ENCODE measurements at places on chromosomes 4 and X. TPM values are rescaled to one million over a fixed set of nuclear protein-coding genes. Genes with fewer than 3 reads are reported as not detected.
A peak's percentile ranks its signal among the peaks of the same experiment; 100 is the strongest.

GRCh38 chrX:1661048-1661921, 46.4 kb downstream of the ASMT start:
- no peak for DNase-seq

GRCh38 chr4:73021634-73022033, 47.9 kb downstream of the COX18 start:
- DNase-seq = peak; percentile 68

GRCh38 chr4:54495091-54495490, 162.7 kb upstream of the KIT start:
- peak; percentile 61 for DNase-seq

- DNase-seq = no peak
Measured at GRCh38 chrX:46179748-46180147, 365.5 kb downstream of the ZNF674 start.

The NLRP2B gene
- total RNA-seq = not detected

The ADGRL3 gene
- not detected for total RNA-seq

The SOX3 gene
- not detected for total RNA-seq

DNA sequence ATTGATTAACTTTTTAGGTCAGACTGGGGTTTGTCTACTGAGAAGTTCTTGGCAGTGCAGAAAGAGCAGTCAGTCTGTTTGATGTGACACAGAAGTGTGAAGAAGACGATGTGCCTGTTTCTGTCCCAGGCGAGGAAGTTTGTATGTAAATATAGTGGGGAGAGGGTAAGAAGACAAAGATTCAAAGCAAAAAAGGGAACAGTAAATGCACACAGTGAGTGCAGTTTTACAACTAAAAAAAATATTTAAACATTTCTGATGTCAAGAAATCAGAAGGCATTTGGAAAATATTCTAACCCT, 264.9 kb downstream of the RAPGEF2 start:
- DNase-seq = no peak

GRCh38 chr4:2545321-2546013, 9.0 kb downstream of the FAM193A start:
- DNase-seq = peak; percentile 20

- no peak for DNase-seq
Measured at GRCh38 chr4:154529728-154530519, 20.3 kb downstream of the PLRG1 start.

The ESX1 gene
- total RNA-seq = not detected

The H2BW2 gene
- total RNA-seq = not detected

DNA sequence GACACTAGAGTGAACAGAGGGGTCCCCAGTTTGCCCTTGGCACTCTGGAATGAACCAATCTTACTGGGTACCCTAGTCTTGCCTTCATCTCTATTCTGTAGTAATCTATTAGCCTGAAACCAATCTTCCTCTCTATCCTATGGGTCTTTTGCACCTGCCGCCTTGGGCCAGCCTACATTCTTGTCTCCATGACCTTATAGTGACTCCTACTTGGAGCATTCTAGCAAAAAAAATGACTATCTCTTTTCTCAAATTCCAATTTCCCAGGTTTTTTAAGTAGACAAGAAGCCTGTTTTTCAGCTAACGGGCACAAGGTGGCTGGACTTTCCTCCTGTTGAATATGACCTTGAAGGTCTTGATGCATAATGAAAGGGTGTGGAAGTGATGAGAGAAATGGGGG, 568.7 kb downstream of the TRAM1L1 start:
- no peak for DNase-seq

DNA sequence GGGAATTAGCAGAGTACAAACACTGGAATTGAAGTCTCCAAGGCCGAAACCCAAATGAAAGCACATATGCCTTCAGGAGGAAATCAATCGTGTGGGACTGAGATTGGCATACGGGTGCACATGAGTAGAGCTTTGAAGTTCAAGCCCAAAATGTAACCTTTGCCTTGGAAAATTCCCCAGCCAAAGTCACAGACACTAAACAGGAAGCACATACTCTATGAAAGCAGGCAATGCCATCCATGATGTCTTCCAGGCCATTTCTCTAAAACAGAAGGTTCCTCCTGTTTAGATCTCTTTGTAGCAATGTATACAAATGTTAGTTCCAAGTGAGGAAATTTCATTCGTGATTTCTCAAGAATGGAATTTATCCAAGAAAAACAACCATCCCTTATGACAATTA, 162.5 kb downstream of the COL4A6 start:
- DNase-seq = no peak

GRCh38 chr4:147351083-147351787, 129.7 kb upstream of the EDNRA start:
- peak; percentile 18 for DNase-seq

The PDCL2 gene
- total RNA-seq = not detected

- DNase-seq = no peak
Measured at GRCh38 chrX:43627147-43627546, 29.0 kb upstream of the MAOA start.

DNA sequence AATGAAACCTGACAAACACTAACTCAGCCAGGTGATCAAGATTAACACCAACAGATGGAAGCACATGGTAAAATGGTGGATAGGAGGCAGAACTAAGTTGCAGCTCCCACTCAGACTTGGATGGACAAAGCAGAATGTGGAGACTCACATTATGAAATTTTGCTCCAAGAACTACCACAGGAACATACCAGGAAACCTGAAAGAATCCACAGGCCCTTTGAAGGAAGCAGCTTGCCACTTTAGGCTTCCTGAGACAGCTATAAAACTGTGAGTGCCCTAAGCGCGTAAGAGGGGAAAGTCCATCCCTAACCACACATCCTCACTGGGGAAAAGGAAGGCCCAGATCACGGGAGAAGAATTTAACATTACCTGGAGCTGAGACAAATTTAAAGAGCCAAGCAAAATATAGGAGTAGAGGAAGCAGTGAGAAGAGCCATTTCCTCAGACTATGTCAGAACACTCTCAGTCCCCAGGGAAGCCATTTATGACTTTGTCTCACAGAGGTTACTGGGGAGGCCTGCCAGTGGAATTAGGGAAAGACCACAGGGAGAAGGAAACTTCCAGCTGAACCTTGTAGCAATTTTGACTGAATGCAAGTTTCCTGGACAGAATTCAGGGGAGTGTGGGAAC, 224.5 kb downstream of the TEX13C start:
- no peak for DNase-seq

GRCh38 chr4:40206426-40206825, 9.6 kb downstream of the RHOH start:
- DNase-seq = no peak

GRCh38 chrX:13816643-13817627, at the start of gene GPM6B:
Gene GPM6B (minus strand): TSS chrX:13817093. CDS start chrX:13816904, 189 bp downstream.
- no peak for DNase-seq

Measured in GM23248 (cell line).